BJ (cell line): ENCODE measurements at places on chromosomes 2 and 18. TPM values are rescaled to one million over a fixed set of nuclear protein-coding genes. Genes with fewer than 3 reads are reported as not detected.

Gene BOLL
- not detected in 2 replicates for polyA plus RNA-seq

Gene GULP1
- polyA plus RNA-seq, result 31.0 and 53.5 TPM in 2 replicates

DNA sequence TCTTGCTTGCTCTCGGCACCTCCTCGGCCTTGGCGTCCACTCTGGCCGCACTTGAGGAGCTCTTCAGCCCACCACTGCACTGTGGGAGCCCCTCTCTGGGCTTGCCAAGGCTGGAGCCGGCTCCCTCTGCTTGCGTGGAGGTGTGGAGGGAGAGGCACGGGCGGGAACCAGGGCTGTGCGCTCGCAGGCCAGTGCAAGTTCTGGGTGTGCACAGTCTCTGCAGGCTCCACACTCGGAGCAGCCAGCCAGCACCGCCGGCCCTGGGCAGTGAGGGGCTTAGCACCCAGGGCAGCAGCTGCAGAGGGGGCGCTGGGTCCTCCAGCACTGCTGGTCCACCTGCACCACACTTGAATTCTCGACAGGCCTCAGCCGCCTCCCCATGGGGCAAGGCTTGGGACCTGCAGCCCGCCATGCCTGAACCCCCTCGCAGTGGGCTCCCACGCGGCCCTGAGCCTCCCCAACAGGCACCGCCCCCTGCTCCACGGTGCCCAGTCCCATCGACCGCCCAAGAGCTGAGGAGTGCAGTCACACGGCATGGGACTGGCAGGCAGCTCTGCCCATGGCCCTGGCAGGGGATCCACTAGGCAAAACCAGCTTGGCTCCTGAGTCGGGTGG, 411.2 kb upstream of the CHAC2 start:
- DNase-seq, result no peak

GRCh38 chr2:216654528-216655052, 21.4 kb downstream of the IGFBP2 start:
- no peak for DNase-seq

DNA sequence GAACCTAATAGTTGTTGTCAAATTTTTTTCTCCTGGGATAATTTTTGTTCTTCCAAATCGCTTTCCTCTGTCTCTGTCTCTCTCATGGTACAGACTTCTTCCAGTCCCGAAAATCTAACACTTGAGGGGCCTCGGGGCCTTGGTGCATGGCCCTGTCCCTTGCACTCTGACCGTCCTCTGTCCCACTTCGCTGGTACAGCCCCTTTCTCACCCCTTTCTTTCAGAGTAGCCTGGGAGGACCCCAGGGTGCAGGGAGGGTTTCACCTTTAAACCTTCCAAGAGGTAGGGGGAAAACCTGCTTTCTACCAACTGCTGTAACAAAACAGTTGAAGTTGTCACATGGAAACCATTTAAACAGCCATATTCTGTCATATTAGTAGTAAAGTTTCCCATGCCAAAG, 22.2 kb upstream of the FAHD2A start:
- no peak for DNase-seq

DNA sequence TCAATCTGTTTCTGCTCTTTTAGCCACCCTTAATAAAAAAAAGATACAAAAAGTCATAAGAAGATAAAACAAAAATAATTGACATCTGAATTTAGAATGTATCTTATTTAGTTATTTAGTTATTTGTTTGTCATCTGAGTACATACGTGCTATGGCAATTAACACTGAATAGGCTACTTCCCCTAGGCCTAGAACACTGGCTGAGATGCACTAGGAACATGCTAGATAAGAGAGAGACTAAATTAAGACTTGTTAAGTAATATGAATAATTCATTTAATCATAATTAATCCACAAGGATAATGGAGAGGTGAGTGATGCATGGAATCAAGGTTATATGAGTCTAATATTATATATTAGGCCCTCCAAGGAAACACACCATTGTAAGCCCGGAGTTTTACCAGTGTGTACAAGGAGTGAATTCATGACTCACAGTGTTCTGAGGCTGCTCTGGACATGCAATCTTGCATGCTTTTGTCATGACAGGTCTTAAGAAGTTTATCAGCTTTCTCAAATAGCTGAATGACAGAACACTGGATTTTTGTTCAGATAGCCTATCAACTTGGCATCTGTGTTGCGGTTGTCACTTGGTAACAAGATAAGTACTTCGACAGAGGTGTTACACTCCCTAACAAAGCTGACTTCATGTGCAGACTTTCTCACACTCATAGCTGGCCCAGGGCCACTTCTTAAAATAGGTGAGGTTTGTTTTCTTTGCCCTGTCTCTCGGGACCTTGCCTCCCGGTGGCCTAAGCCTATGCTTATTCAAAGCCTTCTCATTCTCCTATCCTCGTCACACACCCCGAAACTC, 5.0 kb upstream of the SERPINB2 start:
- peak; percentile 70 for DNase-seq

DNA sequence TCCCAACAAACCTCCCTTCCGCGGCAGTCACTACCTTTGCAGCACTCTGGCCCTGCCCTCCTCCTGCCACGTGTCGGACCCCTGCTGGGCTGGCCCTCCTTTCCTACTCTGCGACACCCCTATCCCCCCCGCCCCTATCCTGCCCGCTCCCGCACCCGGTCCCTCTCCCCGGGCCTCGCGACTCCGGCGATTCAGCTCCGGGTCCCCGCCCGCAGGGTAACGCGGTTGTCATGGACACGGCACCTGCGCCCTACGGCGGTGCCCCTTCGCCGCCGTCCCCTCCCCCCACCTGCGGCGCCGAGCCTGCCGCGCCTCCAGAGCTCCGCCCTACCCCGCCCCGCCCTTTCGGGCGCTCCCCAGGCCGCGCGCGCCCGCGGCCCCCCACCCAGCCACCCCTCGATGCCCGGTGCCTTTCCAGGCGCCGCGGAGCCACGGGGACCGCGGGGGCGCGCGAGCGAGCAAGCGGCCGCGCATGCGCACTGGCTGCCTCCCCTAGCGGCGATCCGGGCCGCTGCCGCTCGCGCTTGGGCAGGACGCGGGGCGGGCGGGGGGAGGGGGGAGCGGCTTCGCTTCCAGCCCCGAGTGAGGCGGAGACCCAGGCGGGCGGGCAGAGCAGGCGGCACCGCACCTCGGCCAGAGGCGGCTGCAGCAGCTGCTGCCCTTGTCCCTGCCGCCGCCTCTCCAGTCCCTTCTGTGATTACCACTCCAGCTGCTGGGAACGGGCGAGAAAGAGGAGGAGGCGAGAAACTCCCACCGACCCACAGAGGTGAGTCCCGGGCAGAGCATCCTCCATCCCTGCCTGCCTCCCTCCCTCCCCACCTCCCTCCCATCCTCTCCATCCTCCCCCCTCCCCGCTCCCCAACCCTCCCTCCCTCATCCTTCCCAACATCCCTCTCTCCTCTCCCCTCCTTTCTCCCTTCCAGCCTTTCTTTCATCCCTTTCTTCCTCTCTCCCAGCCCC, at the start of gene CTNNA2:
Gene CTNNA2, plus strand, starts transcription at position 610 of the 960 bp plus-strand sequence.
- DNase-seq, result no peak

- DNase-seq, result no peak
Observed at GRCh38 chr18:78913395-78913794, 66.2 kb upstream of the SALL3 start.

- no peak for DNase-seq
Observed at GRCh38 chr2:216056739-216057138, 24.9 kb downstream of the PECR start.

- DNase-seq, result no peak
Observed at GRCh38 chr2:241653210-241653750, 15.8 kb downstream of the ATG4B start.

- DNase-seq, result no peak
Observed at GRCh38 chr2:176001281-176001915, 669 bp downstream of the LNPK start.

- no peak for DNase-seq
Observed at GRCh38 chr18:65287652-65288051, 463.2 kb upstream of the CDH7 start.

DNA sequence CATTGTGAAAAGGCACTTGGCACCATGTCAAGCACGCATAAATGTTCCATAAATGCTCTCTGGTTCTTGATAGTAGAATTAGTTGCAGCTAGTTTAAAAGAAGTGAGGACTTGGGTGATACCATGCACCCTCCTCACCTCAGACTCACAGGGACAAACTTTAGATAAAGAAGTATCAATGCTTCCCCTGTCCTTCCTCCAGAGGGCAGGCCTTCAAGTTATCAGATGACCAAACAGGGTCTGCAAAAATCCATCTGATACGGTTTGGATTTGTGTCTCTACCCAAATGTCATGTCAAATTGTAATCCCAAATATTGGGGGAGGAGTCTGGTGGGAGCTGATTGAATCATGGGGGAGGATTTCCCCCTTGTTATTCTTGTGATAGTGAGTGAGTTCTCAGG, 54.1 kb downstream of the C1QL2 start:
- DNase-seq, result no peak
